Inflammatory macrophage (primary cell): ENCODE measurements at places on chromosomes 3 and 15.

DNA sequence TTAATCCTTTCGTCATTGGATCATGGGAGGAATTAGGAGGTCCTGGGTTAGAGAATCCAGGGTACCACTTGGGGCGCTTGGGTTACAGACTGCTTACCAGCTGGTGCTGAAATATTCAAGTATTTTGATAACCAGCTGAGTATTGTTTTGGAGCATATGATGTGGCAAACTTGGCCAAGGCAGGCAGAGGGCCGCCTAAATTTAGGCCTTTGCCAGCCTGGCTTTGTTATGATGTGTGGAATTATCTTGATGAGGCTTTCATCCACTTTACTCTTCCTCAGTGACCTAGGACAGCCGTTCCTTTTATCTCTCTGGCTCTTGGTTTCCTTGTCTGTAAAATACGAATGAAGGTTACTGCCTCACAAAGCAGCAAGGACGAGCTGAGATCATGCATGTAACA lies 6.9 kb downstream of the COPG1 start:
- DNase-seq = no peak

DNA sequence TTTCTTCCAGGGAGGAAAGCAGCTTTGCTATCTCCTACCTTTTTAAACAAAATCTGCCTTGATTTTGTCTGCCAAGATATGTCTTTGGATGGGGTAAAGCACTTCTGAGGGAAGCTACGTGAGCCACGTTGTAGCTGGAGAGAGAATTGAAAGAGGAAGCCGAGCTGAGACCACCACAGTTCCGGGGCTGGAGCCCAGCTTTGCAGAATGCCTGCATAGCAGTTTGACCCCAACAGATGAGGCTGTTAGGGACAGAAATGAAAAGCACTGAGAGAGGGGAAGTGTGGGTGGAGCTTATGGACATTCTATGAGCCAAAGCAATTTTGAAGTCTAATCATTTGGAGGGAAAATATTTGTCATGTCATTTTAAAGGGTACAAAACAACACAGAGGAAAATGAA lies 45.4 kb downstream of the LIPC start:
- DNase-seq = peak; percentile 35

GRCh38 chr3:10192953-10193691 lies 28.4 kb downstream of the IRAK2 start:
- DNase-seq = peak; percentile 32

DNA sequence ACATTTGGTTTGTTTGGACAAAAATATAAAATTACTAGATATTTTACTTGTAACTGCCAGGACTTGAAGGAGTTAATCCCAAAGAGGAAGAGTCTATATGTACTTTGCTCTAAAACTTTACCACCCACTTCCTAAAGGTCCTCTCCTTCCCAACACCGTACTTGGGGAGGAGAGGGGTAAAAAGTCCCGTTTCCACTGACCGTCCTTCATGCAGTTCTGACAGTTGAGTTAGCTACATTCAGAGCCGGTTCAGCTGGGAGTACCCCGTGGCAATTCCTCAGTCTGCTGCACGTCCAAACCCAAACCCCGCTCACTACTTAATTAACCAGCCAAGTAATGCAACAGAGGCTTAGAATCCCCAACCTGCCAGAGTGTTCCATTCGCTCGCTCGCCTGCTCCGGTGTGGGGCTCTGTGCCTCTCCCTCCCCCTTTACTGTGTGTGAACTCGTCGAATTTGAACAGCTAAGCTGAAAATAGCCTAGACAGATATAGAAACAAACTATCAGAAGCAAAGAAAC lies 519.7 kb downstream of the FOXP1 start:
- DNase-seq = peak; percentile 54

GRCh38 chr3:33881156-33882064 lies 83.0 kb downstream of the PDCD6IP start:
- DNase-seq = no peak

DNA sequence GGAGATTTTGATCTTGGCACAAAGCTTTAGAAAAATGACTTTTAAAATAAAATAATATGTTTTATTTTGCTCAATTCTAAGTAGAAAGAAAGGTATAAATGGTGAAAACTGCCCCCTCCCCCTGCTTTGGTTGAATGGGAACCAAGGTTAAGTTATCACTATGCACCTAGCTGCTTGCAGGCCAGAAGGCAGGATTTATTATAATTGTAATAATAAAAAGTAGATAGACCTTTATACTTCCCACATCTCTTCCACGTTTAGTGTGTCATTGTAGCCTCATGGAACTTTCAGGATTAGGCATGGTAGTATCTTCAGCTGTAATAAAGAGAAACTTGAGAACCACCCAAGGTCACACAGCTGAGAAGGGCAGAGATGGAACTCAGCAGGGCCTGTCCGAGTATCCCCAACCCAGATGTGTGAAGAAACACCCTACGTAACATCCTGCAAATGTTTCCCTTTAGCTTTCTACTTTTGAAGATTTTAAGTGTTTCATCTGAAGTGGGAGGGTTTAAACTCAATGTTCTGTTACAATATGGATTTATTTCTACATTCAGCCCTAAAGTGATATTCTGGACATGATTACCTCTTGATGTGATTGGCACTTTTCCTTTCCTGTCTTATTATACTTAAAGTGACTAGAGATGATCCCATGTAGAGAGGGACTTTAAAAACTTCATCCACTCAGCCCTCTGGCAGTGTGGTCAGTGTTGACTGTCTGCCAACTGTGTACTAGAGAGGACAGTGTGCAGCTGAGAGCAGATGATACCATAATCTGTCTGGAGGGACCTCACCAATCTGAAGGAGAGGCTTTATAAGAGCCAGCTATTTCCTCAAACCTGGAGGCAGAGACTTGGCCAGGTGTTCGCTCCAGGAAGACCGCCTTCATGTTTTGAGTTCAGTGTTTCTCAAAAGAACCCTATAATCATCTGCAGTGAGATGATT lies 282.5 kb upstream of the TRIM42 start:
- DNase-seq = no peak

GRCh38 chr3:58962816-58963215 lies 87.0 kb downstream of the CFAP20DC start:
- DNase-seq = no peak

GRCh38 chr3:142987707-142988106 lies 13.7 kb upstream of the U2SURP start:
- DNase-seq = peak; percentile 65

GRCh38 chr3:62436785-62437184 lies 63.4 kb upstream of the FEZF2 start:
- DNase-seq = no peak

DNA sequence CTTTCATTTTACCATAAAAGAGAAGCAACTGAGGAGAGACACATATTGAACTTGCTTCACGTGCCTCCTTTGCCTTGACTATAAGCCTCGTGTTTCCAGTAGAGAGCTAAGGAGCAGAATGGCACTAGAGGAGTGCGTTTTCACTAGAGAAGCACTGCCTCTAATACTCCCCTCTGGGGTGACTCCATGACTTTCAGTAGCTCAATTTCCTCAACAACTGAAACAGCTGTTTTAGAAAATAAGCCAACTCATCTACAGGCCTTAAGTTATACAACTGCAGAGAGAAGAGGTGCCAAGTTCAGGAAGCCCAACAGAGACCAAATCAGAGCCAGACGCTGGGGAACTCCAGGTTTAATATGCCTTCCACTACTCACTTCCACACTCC lies 1.9 kb downstream of the UBP1 start:
- DNase-seq = peak; percentile 37

- no peak for DNase-seq
Observed at GRCh38 chr3:189309400-189309975, 137.7 kb downstream of the TPRG1 start.

GRCh38 chr3:6785726-6786125 lies 75.2 kb upstream of the GRM7 start:
- DNase-seq = no peak

DNA sequence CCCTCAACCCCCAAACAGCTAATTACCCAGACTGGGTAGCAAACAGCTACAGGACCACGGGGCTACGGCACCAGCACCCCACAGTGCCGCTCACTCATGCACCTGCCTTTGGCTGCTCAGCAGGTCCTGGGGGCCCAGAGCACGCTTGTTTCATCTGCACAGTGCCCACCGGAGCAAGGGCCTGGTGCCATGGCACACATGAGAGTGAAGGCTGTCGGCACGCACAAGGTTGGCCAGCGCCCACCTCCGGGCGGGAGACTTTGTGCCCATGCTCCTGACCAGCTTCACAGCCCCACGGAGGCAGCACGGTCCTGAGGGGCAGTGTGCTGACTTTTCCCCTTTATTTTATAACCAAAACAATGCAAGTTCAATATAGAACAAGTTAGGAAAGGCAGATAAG lies 135.9 kb upstream of the NSMCE3 start:
- DNase-seq = no peak

GRCh38 chr3:134708671-134709070 lies 57.8 kb upstream of the KY start:
- DNase-seq = no peak

- DNase-seq = no peak
Observed at GRCh38 chr3:9876991-9877390, 3.1 kb downstream of the CIDEC start.

DNA sequence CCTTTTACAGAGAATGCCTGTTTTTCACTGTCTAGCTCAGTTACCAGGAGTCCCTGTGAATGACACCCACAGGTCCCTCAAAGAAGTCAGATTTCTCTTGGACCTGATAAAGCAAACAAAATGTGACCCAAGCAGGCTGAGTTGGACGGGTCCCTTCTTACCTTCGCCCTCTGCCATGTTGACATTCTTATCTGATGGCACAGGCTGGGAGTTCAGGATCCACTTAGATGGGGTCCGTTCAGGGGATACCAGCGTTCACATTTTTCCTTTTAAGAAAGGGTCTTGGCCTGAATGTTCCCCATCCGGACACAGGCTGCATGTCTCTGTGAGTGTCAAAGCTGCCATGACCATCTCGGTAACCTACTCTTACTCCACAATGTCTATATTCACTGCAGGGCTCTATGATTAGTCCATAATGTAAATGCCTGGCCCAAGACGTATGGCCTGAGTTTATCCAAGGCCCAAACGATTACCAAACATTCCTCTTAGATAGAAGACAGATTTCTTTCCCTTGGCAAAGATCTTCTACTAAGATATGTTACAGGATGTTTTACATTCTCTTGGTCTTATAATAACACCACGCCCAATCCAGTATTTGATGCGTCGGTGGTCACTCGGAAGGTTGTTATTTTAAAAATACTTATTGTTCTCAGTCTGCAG lies 179.1 kb downstream of the THSD4 start:
- DNase-seq = no peak

DNA sequence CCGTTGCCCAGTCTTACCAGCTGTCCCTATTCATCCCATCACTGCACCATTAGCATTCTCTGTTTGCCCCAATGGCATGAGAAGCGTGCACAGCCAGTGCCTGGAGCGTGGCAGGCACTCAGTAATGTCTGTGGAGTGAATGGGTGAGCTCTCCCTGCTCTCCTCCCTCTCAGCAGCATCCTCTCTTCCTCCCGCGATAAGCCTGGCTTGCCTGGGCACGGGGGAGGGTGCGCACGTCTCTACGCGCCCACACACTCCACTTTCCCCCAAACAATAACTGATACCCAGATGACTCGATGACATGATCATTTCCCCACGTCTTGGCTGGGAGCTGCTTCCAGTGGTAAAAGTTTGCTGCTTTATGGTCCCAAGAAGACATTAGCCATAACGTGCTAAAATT lies 81.8 kb upstream of the LINGO1 start:
- no peak for DNase-seq
